DMS53 (cell line): ENCODE measurements at places on chromosomes 13 and 19.

DNA sequence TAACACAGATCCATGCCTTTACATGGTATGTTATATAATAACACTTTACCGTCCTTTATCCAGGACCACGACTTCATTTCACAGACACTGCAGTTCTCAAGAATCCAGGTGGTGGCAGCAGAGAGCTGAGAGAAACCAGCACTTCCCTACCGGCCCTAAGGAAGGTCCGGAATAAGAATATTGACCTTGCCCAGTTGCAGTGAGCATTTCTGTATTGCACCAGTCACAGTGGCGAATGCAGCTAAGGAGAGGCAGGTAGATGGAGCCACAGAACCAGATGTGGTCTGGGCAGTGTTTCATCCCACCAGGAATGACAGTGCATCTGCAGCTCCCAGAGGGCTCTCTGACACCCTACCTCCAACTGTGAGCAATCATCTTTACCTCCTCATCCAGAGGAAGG lies 44.6 kb downstream of the ZNF787 start:
- DNase-seq: peak; percentile 77

- DNase-seq: peak; percentile 30
Measured at GRCh38 chr19:36916991-36917390, 859 bp downstream of the ZNF568 start.

- DNase-seq: no peak
Measured at GRCh38 chr19:5039642-5040543, 71.0 kb downstream of the KDM4B start.

DNA sequence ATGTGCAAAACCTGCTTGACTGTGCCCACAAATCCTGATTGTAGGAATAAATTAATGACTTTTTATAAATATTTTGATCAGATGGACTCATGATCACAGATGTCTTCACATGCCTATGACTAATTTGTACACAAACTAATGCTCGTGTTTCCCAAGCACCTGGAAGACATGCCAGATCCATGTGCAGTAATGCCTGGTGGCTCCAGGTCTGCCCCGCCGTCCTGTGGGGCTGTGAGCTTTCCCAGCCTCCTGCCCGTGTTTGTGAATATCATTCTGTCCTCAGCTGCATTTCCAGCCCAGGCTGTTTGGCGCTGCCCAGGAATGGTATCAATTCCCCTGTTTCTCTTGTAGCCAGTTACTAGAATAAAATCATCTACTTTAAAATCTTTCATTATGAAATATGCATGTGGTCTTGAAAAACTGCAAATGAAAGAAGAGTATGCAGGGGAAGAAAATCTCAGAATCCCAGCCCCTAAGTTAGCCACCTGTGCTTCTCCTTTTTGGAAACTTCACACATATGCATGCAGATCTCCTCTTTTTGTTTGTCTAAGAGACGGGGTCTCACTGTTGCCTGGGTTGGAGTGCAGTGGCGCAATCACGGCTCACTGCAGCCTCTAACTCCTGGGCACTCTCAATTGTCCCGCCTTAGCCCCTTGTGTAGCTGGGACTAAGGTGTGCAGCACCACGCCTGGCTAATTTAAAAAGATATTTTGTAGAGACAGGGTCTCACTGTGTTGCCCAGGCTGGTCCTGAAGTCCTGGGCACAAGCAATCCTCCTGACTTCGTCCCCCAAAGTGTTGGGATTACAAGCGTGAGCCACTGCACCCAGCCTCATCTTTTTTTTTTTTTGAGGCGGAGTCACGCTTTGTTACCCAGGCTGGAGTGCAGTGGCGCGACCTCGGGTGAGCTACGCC lies 6.2 kb downstream of the RPL28 start:
- peak; percentile 59 for DNase-seq

DNA sequence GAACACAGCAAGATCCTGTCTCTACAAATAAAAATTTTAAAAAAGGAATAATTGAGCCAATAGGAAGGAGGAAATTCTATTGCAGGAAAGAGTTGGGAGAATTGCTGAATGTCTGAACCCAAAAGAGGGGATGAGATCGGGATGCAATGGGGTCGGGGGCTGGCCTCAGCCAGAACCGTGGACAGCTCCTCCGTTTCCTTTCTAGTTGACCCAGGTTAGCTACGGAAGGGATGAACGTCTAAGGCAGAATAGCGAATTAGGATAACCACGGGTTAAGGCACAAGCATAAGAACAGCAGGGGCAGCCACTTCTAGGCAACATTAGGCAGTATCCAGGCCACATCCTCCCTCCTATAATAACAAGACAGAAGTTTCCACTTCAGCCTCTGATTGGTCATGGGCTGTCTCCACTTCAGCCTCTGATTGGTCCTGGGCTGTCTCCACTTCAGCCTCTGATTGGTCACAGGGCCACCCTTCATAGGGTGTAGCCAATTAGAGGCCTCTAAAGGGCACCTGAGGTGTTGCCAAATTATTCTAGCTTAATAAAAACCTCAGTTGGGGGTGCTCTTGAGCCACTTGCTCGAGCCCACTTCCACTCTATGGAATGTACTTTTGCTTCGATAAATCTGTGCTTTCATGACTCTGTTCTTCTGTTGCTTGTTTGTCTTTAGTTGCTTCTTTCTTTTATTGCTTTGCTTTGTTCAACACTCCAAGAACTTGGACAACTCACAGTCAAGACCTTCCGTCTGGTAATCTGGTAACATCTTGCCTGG lies 24.9 kb upstream of the TPM4 start:
- no peak for DNase-seq

DNA sequence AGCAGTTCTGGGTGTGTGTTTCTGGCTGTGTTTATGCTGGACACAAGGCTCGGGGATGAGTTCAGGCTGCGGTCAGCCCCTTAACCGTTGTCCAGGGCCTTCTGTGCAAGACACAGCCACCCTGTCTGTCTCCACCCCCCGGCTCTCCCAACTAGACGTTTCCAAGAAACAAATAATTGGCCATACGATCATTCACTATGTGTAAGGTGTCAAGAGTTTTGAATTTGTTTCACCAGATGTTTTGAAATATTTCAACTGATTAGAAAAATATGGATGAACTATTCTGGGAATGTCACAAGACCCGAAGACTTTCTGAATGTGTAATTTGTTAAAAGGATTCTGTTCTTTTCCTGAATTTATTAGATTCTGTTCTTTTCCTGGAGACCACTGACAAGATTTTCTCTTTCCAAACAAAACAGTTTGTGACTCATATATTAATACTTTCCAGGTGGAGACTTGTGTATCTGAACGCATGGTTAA lies 318.2 kb downstream of the MYO16 start:
- DNase-seq: no peak

- DNase-seq: no peak
Measured at GRCh38 chr19:51325161-51325976, 13.9 kb downstream of the IGLON5 start.

DNA sequence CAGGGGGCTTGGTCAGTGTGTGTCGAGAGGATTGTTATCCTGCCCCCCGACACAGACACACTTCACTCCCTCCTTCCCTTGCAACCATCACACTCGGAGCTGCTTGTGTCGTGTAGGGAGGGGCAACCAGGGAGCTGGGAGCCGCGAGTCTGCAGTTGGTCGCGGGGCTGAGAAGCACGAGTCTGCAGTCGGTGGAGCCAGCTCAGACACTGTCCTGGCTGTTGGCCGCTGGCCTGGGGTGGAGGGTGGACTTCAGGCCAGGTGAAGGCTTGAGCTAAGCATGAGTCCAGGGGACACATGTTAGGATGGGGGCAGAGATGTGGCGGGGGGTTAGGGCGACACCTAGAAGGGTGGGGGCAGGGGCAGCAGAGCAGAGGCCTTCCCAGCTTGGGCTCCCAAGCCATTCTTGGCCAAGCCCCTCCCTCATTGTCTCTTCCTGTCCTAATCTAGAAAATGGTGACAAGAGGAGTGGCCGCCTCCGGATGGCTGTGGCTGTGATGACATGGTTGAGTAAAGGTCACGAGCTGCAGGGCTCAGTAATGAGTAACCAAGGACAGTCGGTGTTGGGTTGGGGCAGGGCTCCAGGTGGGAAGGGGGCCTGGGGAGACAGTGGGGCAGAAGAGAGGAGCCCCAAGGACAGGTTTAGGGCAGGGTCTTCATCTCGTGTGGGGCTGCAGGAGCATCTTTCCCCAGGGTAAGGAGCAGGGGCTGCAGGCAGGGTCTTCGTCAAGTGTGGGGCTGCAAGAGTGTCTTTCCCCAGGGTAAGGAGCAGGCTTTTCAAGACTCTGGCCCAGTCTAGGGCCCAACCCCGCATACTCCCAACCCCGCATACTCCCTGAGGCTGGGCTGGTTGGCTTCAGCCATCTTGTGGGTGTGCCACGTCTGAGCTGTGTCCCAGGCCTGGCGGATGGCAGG lies 8.6 kb downstream of the PPP5C start:
- no peak for DNase-seq

DNA sequence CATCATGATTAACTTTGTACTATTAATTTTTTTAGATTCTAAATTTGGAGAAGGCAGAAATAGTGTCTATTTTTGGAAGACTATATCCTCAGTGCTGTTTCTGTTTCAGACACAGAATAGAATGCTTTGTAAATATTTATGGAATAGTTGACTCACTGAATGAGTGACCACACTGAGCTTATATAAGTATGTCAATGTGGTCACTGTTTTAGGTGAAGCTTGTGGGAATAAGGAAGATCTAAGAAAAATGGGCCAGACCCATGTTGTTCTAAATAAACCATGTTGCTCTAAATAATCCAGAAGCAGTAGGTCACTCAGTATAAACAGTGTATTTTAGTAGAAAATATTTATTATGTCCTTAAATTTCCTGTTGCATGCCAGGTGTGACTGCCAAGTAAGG lies 45.5 kb upstream of the DACH1 start:
- peak; percentile 1 for DNase-seq

DNA sequence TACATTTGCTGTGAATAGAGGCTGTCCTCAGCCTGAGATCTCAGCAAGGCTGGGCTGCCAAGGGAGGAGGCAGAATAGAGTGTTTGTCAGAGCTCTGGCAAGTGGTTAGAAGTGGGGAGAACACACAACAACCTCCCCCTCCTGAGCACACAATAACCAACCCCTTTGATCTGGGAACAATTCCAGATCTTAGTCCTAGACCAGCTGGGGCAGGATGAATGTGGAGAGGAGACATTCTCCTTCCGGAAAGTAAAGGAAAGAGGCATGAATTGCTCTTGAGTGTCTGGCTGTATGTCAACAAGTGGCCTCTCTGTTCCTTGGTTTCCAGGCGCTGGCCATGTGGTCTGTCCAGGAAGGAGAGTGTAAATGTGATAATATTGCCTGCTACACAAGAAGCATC lies 114.9 kb upstream of the TMTC4 start:
- DNase-seq: peak; percentile 85

- peak; percentile 76 for DNase-seq
Measured at GRCh38 chr13:43805071-43805468, 18.3 kb upstream of the ENOX1 start.

DNA sequence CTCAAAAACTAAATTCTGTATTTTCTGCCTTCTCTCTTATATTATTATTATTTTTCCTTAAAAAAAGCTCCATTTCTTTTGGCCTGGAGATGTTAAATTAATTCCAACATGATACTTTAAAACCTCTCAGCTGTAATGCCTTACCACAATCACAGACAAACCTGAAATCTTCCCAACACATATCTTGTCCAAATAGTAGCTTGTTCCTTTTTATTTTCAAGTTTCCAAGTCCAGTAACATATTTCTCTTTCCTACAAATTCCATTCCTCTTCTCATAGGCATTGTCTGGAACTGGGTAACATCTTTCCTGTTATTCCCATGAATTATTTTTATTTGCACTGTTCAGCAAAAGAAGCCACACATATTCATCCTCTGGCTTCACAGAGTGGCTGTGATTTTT lies 137.0 kb downstream of the SLITRK6 start:
- no peak for DNase-seq

- DNase-seq: no peak
Measured at GRCh38 chr13:66922444-66922843, 307.7 kb downstream of the PCDH9 start.

GRCh38 chr13:98826146-98826545 lies 73.7 kb upstream of the SLC15A1 start:
- DNase-seq: no peak

DNA sequence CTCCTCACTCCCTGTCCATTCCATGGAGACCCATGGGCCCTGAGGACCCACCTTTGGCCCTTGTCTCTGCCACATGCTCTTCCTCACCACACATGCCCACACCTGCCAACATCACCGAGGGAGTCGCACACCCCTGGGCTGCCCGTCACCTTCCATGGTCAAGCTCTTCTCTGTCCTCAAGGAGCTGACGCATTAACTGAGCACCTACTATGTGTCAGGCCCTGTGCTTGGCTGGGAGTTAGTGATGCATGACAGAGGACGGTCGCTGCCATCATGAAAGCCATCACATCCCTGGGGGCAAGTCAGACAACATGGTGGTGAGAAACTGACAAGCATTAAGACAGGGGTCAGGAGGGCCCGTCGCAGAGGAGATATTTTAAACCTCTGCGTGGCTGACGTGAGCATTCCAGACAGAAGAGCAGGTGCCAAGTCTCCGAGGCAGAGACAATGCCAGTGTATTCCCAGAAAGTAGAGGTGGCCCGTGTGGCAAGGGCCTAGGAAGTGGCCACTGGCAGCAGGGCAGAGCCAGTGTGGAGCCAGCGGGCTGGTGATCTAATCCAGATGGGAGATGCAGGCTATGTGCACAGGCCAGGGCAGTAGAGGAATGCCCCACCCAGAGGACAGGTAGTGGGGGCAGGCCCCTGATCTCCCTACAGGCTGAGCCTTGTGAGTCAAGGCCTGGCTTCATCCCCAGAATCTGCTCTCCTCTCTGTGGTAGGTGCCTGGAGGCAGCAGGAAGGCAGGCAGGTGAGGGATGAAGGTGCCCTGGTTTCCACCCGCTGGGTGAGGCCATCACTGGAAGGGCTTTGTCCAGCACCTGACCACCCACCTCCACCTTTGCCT lies 21.2 kb downstream of the ELAVL1 start:
- DNase-seq: no peak

DNA sequence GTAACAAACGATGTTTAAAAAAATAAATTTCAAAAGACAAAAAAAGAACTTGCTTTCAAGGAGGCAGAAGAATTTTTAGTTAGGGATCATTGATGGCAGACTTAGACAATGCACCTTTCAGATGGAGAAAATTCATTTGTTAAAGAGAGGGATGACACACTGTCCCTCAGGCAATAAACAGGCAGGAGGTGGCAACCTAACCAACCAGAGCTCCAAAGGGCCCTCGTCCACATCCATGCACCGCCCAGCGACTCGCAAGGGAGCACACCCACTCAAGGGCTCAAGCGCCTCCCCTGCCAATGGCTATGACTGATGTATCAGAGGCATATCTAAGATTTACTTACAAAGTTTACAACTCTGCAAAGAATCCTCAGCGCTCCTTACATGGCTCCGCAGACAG lies 81.9 kb downstream of the TUBGCP3 start:
- DNase-seq: no peak

DNA sequence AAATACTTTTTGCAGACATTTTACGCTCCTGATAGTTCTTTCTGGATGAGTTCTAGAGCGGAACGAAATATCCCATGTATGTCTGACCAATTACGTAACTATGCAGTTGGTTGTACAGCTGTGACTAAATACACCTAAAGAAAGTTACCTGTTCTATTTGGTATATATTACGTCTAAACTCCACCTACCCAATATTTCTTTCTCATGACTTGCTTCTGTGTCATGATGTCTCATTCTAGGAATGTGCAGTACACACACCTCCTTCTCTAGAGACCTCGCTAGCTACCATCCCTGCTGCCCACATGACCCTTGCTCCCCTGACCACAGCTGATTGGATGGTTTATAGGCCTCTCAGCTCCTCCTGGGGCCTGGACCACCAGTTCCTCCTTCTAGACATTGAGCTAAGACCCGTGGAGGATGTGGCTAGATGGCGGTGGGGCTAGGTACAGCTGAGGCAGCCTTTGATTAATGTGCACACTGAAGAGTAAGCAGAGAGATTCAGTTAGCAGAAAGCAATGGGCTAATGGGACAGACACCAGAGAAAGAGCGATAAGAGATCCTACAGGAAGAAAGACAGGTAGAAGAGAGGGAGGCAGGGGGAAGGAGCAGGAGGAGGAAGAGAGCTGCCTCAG lies 422.1 kb downstream of the COG6 start:
- DNase-seq: no peak
